Activated naive CD4-positive, alpha-beta T cell treated with anti-CD3 and anti-CD28 coated beads, Interleukin-2, amount 10 ng/mL, durations not matched to agents 7 days and 5 days (primary cell): ENCODE measurements at places on chromosomes 7 and 10.

DNA sequence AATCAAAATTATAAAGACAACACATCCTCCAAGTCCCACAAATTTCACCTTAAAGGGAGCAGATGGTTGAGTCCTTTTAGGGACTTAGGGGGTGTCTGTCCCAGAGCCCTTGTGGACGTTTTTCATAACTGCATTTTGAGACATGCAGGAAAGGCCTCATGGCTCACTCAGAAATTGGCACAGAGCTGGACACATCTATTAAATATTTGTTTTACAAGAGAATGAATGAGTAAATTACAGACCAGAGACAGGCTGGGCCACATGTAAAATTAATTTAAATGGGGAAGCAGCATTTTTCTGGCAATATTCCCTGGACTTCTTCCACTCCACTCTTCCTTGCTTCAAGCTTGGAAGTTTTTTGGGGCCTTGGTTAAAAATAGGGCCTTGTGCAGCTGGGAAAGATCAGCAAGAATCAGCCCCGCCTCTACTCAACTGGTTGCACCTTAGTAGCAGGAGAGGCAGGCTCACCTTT lies 20.0 kb downstream of the LAMB1 start:
- DNase-seq = no peak

DNA sequence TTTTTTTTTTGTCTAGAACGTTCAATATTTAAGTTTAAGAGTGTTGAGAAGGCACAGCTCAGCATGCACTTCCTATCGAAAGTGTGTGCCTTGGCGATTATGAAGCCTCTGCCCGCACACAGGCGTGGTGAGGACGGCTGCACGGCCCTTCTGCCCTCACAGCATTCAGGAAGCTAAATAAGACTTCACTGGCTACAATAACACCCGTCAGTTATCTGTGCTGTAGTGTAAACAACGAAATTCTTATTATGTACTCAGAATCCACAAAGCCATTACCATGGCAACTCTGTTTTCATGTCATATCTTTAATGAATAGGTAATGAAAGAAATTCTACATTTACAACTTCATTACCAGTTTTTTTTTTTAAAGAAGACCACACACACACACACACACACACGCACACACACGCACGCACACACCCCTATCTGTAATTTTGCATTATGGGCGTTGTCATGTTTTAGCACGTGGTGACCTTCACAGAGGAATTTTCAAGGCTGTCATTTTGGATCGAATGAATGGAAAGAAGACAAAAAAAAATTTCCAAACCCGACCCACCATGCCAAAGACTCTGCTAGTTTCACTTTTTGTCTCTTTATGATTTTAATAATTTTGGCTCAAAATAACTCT lies 254.8 kb upstream of the CTBP2 start:
- DNase-seq = no peak

GRCh38 chr7:117530390-117530789 lies 50.6 kb downstream of the CFTR start:
- no peak for DNase-seq

GRCh38 chr7:3592401-3593134 lies 291.5 kb downstream of the SDK1 start:
- no peak for DNase-seq

DNA sequence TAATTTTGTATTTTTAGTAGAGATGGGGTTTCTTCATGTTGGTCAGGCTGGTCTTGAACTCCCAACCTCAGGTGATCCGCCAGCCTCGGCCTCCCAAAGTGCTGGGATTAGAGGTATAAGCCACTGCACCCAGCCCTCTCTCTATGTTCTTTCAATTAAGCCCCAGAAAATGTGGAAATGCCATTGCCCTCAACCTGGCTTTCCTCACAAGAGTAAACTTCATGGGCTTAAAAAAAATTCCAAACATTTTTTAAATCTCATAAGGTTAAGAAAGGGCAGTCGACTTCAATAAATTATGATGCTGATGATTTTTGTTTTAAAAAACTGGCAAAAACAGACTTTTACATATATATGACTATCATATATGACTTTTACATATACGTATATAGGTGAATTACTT lies 107.6 kb downstream of the TES start:
- no peak for DNase-seq

DNA sequence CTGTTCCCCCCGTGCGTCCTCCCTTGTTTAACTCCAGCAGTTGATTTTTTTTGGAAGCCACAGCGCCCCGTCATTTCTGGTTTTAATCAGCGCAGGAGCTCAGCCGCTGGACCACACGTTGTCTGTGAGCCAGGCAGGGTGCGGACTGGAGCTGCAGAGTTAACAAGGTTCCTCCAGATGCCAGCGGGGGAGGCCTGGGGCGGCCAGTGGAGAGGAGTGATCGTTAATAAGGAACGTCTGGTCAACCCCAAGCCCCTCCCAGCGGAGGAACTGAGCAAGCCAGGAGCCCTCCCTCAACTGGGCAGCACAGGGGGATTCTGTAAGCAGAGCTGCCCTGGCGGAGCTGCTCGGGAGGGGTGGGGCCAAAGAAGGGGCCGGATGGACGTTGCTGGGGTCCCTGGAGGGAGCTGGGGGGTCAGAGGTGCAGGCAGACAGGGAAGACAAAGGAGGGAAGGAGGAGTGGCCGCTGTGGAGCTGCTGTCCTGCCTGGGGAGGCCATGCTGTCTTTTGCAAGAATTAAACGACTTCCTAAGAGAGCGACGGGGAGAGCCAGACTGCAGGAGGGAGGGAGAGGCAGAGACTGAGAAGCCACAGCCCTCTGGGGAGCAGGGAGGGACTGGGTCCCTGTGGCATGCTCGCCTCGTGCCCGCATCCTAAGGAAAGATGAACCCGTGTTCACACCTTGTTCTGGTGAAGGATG lies 537.1 kb upstream of the FOXK1 start:
- peak; percentile 17 for DNase-seq

GRCh38 chr7:30888747-30889146 lies 22.9 kb upstream of the AQP1 start:
- DNase-seq = no peak

GRCh38 chr7:151537818-151538561 lies 18.3 kb upstream of the RHEB start:
- DNase-seq = no peak

GRCh38 chr10:44806950-44807349 lies 104.2 kb upstream of the TMEM72 start:
- no peak for DNase-seq

DNA sequence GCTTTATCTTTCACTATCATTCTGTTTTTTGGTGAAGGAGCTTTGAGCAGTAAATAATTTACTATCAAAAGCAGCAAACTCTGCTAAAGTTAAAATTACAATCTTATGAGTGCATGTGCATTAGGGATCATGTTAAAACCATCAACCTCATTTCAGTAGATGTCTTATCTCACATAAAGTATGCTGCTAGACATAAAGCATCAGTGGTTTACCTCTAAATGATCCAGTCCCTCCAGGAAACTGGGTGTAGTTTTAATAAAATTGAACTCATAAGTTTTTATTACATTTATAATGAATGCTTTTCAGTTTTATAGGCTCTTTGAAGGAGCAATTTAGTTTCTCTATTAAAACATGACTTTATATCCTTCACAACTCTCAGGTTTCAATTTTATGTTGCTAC lies 108.7 kb downstream of the LRRN3 start:
- no peak for DNase-seq

DNA sequence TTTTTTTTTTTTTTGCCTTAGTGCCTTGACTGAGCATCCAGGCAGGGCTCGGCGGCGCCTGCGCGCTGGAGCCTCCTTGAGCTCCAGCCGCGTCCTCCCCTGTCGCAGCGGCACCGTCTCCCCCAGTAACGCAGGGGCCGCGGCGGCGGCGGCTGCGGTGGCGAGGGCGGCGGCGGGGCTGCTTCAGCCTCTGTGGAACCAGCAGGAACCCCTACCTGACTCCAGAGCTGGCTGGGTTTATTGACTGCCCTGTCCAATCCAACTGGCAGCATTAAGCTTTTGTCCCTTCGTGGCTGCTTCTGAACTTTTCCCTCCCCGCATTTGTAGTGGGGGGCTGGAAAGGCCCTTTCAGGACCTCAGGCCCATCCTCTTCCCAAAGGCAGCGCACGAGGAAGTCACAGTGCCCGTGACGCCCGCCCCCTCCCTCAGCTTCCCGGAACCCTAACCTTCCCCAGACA lies at the start of gene GPR85:
GPR85 (minus strand) TSS at position 397 of the 458 bp plus-strand sequence. CDS start 2,106 bp downstream, outside the sequence.
- peak; percentile 41 for DNase-seq

GRCh38 chr10:76112826-76113150 lies 681.4 kb downstream of the LRMDA start:
- no peak for DNase-seq

- no peak for DNase-seq
Measured at GRCh38 chr7:107920048-107920772, 29.2 kb downstream of the DLD start.

GRCh38 chr7:142770661-142771352 lies at the start of gene PRSS2:
PRSS2 (plus strand) TSS chr7:142770970; CDS start chr7:142770983, 13 bp downstream.
- no peak for DNase-seq

DNA sequence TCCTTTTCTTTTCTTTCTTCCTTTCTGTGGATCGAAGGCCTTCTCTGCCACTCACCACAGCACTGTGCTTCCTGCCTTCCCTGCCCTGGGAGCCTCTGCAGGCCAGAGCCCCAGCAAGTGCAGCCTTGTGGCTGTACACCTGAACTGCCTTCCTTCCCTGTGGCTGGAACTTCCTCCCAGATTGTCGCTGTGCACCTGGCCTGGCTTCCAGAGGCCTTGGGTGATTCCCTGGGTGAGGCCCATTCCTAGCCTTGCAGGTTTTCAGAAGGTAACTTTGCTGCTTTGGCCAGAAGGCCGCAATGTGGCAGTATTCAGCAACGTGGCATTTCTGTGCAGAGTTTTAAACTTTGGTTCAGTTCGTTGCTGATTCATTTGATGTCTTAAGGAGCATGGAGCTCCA lies 50.1 kb upstream of the RASGEF1A start:
- DNase-seq = no peak

GRCh38 chr7:213324-213993 lies 21.1 kb downstream of the FAM20C start:
- DNase-seq = no peak

GRCh38 chr10:70596860-70597809 lies 5.4 kb downstream of the PRF1 start:
- DNase-seq = no peak

GRCh38 chr10:79034271-79034876 lies 34.4 kb upstream of the ZMIZ1 start:
- no peak for DNase-seq

- DNase-seq = no peak
Measured at GRCh38 chr7:100496509-100496908, 12.8 kb downstream of the NYAP1 start.

- DNase-seq = no peak
Measured at GRCh38 chr10:106378251-106378650, 786.3 kb downstream of the SORCS1 start.

DNA sequence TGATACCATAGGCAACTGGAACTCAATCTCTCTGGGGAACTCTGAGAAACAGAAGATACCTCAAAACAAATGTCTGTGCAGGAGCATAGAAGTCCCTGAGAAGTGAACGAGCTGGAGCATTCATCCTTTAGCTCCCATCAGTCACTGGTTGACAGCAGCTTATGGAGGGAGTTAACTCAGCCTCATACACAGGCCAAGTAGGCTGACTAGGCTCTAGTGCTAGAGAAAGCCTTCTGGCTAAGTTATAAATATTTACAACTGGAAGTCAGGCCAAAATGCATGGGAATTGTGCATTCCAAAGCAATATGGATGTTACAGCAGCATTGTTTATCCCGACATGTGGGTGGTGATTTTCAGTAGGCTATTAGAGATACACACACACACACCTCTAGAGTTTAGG lies 66.5 kb downstream of the ANK3 start:
- no peak for DNase-seq

DNA sequence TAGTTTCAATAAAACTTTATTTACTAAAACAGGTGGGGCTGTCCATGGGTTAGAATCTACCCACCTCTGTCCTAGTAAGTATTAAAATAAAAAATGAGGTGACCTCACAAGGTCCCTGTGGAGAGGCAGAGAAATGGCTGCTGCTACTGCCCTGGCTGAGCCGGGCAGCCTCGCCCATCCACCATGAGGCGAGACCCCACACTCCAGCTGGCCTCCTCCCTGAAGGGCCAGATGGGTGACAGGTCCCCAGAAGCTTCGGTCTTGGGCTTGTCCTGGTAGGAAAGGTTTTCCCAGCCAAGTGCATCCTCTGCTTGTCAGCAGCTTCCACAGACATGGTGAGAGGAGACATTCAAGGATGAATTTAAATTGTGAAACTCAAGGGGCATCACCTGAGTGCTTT lies 565.8 kb downstream of the PTPRN2 start:
- no peak for DNase-seq
